Right cardiac atrium (tissue), 5 donors: ENCODE measurements at places on chromosomes 13 and 19. TPM values are rescaled to one million over a fixed set of nuclear protein-coding genes. Genes with fewer than 3 reads are reported as not detected.

DNA sequence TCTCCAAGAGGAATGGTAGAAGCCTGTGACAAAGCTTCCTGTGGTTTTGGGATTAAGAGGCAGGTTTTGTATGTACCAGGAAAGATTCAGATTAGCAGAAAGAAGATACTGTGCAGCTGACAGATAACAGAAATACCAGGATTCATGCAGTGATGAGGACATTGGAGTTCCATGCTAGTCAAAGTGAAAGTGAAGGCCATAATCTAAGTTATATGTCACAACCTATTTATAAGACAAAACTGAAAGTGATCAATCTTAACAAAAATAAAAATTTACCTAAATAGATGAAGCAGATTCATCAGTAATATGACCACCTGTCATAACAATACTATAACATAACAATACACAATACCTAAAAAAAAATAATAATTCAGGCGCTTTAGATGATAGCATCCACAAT, 1305.2 kb upstream of the PCDH9 start:
- DNase-seq = no peak

GRCh38 chr19:29700498-29700897, 14.6 kb downstream of the C19orf12 start:
- no peak for DNase-seq

- DNase-seq = no peak
These were observed 121.9 kb upstream of the GJB6 start for GRCh38 chr13:20353973-20354372.

GRCh38 chr19:17118957-17119356, 43.4 kb downstream of the MYO9B start:
- DNase-seq = no peak

GRCh38 chr19:12603714-12604113, 6.9 kb downstream of the ZNF490 start:
- no peak for DNase-seq

DNA sequence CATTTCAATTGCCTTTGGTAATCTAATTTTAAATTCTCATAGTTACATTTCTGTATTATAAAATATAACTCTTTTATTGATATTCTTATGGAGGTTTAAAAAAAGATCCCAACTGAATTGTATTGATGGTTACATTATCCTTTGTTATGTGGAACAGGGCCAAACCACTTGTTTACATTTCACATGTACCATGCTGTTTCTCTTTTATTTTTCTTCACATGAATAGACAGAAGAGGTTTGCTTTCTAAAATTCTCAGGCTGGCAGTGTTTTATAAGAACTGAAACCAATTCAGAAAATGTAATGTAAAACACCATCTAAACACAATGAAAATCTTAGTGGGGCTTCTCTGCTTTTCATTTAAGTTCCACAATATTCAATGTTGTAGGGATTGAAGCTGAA, 122.5 kb downstream of the GPC5 start:
- no peak for DNase-seq

GRCh38 chr13:43770871-43771270, 15.9 kb downstream of the ENOX1 start:
- no peak for DNase-seq

DNA sequence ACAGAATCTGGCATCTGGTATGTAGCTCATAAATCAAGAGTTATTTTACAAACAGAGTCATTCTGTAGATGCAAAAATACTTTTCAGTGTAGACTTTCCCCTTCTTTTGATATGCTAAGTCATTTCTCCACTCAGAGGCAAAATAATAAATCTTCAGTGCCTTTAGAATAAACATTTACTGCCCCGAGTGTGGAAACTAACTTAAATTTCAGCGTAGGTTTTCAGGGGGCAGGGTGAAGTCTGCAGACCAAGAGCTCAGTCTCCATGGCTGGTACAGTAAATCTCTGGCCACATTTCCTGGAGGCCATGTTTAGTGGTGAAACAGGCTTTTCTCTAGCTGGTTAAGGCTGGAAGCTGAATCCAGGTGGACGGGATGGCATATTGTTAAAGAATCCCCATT, 13.1 kb upstream of the ADPRHL1 start:
- DNase-seq = no peak

GRCh38 chr13:77456271-77456670, 79.2 kb upstream of the SCEL start:
- DNase-seq = no peak

GRCh38 chr13:74678308-74678965, 544.2 kb upstream of the KLF12 start:
- no peak for DNase-seq

GRCh38 chr19:29645491-29645867, 19.8 kb upstream of the PLEKHF1 start:
- no peak for DNase-seq

DNA sequence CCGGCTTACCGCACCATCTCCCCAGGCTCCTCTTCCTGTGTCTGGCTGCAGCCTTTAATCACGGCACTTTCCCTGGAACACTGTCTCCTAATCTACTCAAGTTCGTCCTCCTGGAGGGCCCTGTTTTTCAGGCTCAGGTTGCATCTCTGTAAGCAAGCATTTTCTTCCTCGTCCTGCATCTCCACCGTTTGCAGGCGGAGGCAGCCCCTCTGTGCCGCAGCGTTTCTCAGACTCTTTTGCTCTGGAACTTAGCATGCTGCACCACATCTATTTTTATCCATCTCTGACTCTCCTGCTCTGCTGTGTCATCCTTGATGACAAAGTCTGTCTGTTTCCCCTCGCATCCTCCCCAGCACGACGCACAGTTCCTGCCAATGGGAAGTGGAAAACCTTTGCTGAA, 117.5 kb downstream of the ATP8A2 start:
- DNase-seq = no peak

DNA sequence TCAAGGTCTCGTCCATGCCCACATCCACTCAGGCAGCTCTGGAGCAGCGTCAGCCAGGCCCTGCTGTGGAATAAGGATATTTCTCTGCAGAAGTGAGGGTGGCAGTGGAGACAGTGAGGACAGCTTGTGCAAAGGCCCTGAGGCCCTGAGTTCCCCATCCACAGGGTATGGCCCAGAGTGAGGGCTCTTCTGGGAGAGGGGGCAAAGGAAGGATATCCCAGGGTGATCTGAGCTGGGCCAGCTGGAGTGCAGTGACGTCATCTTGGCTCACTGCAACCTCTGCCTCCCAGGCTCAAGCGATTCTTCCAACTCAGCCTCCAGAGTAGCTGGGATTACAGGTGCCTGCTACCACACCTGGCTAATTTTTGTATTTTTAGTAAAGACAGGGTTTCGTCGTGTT, 11.5 kb downstream of the MARK4 start:
- no peak for DNase-seq

DNA sequence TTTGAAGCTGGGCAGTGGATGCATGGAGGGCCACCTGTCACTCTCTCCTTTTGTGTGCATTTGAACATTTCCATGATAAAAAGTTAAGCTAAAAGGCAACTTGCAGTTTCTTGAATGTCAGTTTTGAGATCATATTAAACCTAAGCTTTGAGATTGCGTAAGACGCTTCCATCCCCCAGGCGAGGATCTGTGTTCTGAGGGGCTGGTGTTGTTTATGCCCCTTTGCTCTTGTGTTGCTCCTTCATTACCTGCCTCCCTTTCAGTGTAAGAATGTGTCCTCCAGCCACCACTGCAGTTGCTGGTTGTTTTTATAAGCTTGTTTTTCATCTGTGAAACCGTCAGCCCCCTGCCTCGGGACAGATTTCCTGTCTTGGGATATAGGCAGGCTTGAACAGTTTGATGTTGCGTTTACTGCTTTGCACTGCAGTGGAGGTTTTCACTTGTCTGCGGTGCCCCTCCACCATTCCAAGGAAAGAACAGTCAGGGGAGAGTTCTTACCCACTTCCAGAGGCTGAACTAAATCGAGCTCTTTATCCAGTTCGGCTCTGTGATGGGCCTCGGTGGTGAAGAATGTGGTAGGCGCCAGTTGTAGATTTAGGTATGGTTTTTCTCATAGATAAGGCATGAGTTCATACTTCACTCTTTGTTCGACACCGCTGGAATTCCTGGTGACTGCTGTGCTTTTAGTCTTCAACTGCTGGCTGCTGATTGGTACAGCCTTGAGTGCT, 96.8 kb downstream of the ARHGEF7 start:
- DNase-seq = no peak

DNA sequence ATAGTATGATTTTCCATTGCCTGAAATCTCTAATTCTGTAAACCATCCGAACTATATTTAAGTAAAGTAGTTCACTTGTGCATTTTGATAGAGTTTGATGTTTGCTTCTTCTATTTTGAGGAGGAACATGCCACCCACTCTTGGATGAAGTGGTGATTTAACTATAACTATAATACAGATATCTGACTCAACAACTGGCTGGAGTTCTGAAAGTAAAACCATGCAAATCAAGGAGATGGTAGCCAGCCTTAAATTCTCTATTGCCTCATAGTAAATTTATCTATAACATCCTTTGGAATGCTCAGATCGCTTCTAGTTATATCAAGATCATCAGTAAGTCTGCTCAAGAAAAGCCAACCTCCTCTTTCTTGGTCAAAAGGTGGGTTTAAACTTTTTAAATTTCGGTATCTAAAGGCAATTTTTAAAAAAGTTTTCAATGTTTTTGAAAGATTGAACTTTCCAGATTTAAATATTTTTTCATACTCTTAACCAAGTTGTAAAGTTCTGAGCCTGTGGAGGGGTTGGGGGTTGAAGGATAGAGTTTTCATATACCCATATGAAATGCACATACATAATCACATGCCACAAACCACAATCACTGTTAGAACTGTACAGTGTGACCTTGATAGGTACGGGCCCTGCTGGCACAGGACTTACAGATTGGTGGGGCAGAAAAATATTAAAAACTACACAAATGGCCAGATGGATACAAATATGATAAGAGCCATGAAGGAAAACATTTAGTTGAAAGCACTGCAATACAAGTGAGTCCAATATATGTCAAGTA, 90.5 kb upstream of the RFC3 start:
- DNase-seq = no peak

DNA sequence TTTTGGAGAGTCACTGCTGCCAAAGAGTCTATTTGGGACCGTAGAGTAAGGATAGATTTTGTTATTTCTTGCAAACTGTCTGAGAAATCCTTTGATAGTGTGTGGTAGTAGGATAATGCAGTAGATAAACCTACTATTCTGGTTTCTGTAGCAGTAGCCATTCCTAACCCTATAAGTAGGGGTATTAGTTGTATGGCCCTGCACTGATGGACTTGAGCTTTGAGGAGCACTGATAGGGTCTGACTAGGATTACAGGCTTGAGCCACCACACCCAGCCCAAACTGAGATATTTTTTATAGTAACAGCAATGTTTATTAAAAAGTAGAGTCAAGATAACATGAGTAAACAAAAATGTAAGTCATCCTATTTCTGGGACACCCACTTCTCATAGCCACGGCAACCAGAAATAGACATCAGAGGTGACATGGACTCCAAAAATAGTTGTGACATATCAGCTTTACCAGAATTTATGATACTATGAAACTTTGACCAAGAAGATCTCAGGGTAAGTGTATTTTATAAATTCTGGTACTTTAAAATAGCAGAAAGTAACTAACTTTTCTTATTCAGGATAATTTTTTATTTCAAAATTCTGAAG, 479.1 kb downstream of the SUCLA2 start:
- no peak for DNase-seq

DNA sequence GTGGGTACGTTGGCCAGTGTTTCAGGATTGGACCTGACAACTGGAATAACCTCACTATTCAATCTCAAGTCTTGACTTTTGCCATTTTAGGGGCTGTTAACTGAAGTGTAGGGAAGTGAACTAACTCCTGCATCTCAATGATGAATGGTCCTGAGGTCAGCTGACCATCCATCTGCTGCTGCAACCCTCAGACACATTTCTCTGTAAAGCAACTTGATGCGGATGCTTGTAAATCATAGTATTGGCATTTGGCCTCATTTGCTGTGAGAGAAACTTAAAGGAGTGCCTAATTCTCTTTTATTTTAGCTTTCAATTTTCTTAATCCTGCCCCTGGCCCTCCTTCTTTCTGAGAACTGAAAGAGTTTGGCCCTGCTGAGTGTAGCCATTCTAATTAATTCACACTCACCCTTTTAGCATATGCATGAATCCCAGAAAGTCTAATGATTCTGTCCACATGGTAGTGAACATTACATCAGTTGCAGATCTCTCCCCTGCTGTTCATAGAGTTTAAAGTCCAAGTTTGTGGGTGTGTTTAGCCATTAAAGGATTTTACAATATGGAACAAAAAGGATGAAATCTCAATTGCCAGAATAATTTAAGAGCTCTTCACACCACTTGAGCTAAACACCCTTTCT, 1531.4 kb upstream of the SLC10A2 start:
- no peak for DNase-seq

- DNase-seq = no peak
These were observed 748.1 kb upstream of the SGCG start for GRCh38 chr13:22432690-22433089.

GRCh38 chr13:30927595-30927994, 4.9 kb upstream of the TEX26 start:
- no peak for DNase-seq

- no peak for DNase-seq
These were observed 35.8 kb downstream of the RXFP2 start for GRCh38 chr13:31775148-31775547.

DNA sequence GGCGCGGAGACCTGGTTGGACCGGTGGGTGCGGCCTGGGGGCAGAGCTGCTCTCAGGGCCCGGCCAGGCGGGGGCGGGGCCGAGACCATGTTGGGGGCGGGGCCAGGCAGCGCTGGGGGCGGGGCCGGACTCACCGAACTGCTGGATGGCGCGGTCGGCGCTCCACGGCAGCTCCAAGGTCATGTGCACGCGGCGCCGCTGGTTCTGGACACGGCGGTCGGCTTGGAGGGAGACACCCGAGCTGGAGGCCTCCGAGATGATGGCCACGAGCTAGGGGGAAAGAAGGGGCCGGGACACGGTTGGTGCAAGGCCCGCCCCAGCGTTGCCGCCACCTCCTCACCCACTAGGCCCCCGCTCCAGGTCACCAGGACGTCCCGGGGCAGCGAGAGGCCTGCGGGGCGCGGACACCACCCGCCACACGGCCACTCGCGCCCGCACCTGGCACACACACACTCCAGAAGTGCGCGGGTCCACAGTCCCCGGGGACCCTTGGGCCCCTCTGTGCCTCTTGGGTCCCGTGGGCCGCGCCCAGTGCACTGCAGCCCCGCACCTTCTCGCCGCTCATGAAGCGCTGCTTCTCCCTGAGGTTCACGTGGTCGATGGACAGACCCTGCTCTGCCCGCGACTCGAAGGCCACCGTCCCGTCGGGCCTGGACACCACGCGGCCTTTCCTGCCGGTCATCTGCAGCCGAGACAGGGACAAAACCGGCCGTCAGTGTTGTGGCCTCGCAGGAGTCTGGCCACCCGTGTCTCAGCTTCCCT, 8.7 kb downstream of the GPX4 start:
- DNase-seq = peak; percentile 83

- no peak for DNase-seq
These were observed 268.7 kb downstream of the NHLRC3 start for GRCh38 chr13:39306639-39307589.

The FBXW9 gene
- 1.8 TPM for total RNA-seq

The RDH13 gene
- total RNA-seq = 27.1 TPM

The CASP14 gene
- total RNA-seq = not detected

The C19orf81 gene
- total RNA-seq = not detected

The CD79A gene
- 0.58 TPM for total RNA-seq

The MTMR6 gene
- 17.3 TPM for total RNA-seq

The ZNF146 gene
- total RNA-seq = 36.7 TPM

The FOSB gene
- 1.6 TPM for total RNA-seq

The LGI4 gene
- total RNA-seq = 25.0 TPM

The DOHH gene
- 10.4 TPM for total RNA-seq

The PCSK4 gene
- total RNA-seq = 0.33 TPM

The OR7C1 gene
- total RNA-seq = not detected

The IFNL2 gene
- not detected for total RNA-seq

The RAB20 gene
- 15.3 TPM for total RNA-seq

The ZFR2 gene
- 0.54 TPM for total RNA-seq

The ZNF540 gene
- 8.8 TPM for total RNA-seq

The RAB11B gene
- 201 TPM for total RNA-seq
